Naive thymus-derived CD8-positive, alpha-beta T cell (primary cell): ENCODE measurements at places on chromosomes 3 and 15. TPM values are rescaled to one million over a fixed set of nuclear protein-coding genes. Genes with fewer than 3 reads are reported as not detected.

- H3K36me3 ChIP-seq = no peaks in the 10 kb centered on the region
- DNase-seq = no peak
- H3K4me1 ChIP-seq = peaks cover 33% of the 10 kb centered on the region
- no peak overlapping the region for H3K27ac ChIP-seq
These were observed 179.7 kb upstream of the TOPAZ1 start for GRCh38 chr3:44061961-44062360.

- H3K36me3 ChIP-seq = no peaks in the 10 kb centered on the region
- no peak overlapping the region for H3K4me3 ChIP-seq
These were observed 8.9 kb upstream of the CCDC50 start for GRCh38 chr3:191320316-191320715.

DNA sequence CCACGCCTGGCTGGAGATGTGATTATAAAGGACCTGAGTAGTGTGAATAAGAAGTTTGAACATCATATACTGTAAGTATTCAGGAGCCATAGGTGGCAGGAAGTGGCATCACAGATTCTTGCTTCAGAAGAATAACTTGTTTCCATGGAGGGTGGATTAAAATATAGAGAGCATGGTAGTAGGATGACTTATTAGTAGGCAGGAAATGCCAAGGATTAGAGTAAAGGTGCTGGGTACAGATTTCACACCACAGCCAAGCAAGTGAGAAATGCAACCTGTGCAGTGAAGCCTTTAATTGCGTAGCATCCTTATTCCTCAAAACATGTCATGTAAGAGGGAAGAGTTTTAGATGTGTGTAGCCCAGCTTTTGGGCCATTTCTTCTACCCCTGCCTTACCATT lies 30.8 kb downstream of the IFT122 start:
- no peak overlapping the region for H3K4me3 ChIP-seq
- H3K36me3 ChIP-seq = peaks cover 5% of the 10 kb centered on the region

Gene ACAA1
- 81.0 TPM for total RNA-seq

DNA sequence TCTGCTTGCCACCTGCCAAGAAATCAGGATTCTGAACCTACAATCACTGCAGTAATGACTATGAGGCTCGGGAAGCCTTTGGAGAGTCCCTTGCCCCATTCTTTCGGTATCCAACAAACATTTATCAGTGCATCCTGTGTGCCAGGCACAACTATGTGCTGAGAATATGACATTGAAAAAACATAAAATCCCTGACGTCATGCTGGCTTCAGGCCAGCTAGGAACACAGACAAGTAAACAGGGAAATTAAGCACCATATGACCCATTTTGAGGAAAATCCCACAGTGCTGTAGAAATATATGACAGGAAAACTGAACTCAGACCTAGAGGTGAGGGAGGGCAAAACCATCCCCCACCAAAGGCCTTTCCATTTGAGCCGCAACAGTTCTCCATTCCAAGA lies 34.1 kb upstream of the DET1 start:
- no peak for DNase-seq
- H3K36me3 ChIP-seq = peaks cover 4% of the 10 kb centered on the region
- no peak overlapping the region for H3K27ac ChIP-seq
- H3K4me3 ChIP-seq = no peak overlapping the region

- peaks cover 12% of the 10 kb centered on the region for H3K4me1 ChIP-seq
- no peaks in the 10 kb centered on the region for H3K36me3 ChIP-seq
- H3K27ac ChIP-seq = no peak overlapping the region
- H3K27me3 ChIP-seq = peaks cover 13% of the 10 kb centered on the region
These were observed 4.8 kb downstream of the SMAD6 start for GRCh38 chr15:66706840-66707239.

Gene GDPGP1
- total RNA-seq = 12.4 TPM

Gene FETUB
- total RNA-seq = not detected

DNA sequence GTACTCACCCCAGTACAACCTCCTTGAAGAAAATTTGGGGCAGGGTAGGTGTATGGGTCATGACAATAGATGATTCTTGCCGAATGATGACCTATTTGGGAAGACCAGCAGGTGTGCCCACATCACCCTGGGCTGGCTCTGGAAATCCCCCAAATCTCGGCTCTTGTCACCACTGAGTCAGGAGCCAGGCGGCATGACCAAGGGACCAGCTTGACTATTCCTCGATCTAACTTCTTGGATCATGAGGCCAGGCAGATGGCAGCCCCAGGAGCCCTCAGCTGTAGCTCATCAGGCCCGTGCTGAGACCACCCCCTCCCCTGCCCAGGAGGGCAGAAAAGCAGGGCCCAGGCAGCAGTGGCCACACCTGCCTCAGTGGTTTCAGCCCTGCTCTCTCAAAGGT lies 9.2 kb upstream of the MUC4 start:
- no peak overlapping the region for H3K27ac ChIP-seq
- no peak for DNase-seq
- H3K4me1 ChIP-seq = no peaks in the 10 kb centered on the region
- H3K4me3 ChIP-seq = no peak overlapping the region

GRCh38 chr3:63655519-63655918 lies 3.0 kb downstream of the SNTN start:
- no peak for DNase-seq
- H3K27me3 ChIP-seq = no peaks in the 10 kb centered on the region
- no peaks in the 10 kb centered on the region for H3K4me1 ChIP-seq
- H3K4me3 ChIP-seq = no peak overlapping the region
- no peaks in the 10 kb centered on the region for H3K36me3 ChIP-seq
- no peak overlapping the region for H3K27ac ChIP-seq

GRCh38 chr15:43165801-43166325 lies 19.3 kb upstream of the CCNDBP1 start:
- peaks cover 33% of the 10 kb centered on the region for H3K36me3 ChIP-seq
- H3K27me3 ChIP-seq = no peaks in the 10 kb centered on the region
- no peak overlapping the region for H3K27ac ChIP-seq

Gene EPHB1
- not detected for total RNA-seq

DNA sequence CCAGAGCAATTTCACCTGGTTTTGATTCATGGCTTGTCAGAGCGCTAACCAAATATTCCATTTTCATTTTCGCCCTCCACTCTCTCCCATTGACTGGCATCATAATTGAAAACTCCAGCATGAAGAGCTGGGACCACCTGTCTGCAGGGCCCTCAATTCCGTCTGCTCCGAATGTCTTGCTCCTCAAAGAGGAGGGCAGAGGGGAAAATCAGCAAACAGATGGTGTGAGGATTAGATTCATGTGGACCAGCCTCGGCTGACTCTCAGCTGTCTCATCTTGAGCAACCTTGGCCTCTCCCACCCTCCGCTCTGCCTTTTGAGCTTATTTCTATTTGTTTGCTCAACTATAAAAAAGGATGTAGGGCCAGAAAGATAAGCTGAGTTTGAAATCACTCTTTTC lies 512.2 kb upstream of the PPP2R3A start:
- H3K4me1 ChIP-seq = no peaks in the 10 kb centered on the region
- no peak overlapping the region for H3K4me3 ChIP-seq
- no peak overlapping the region for H3K27ac ChIP-seq
- H3K27me3 ChIP-seq = no peaks in the 10 kb centered on the region
- DNase-seq = no peak

Gene MAGI1
- not detected for total RNA-seq

DNA sequence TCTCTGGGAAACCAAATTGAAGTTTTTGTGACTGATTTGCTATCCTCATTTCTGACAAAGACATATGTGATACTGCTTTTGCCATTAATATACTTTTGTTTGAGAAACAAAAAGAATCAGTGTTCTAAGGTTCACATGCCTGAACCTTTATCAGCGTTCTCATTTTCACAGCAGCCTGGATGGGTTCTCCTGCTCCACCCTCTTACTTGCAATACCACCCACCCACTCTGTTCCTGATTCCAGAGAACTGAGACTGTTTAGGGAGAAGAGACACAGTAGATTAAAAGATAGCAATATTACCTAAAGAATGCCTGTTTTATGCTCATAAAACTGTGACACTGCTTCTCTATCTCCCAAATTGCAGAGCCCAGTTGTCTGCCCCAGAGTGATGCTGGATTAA lies 25.8 kb upstream of the ARL6 start:
- no peak for DNase-seq
- H3K27me3 ChIP-seq = no peaks in the 10 kb centered on the region
- H3K4me3 ChIP-seq = no peak overlapping the region
